ENCODE measurements at places on chromosomes 3 and 15.

- DNase-seq, result no peak
Observed at GRCh38 chr3:149442043-149442442, 32.5 kb upstream of the TM4SF4 start.

GRCh38 chr3:130395916-130396315 lies 50.4 kb downstream of the COL6A5 start:
- DNase-seq, result no peak

- no peak for DNase-seq
Observed at GRCh38 chr3:13822871-13823585, 56.8 kb downstream of the WNT7A start.

DNA sequence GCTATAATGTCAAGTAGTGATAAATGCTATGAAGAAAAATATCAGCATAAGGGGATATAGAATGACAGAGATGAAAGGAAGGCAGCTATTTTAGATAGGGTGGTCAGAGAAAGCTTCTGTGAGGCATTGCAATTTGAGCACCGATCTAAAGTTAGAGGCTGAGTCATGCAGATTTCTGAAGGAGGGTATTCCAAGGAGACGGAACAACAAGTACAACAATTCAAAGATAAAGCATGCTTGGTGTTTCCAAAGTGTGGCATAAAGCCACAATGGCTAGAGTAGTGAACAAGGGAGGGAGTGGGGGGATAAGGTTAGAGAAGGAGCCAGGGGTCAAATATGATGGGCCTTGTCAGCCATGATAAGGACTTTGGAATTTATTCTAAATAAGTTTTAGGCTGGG lies 71.9 kb downstream of the PFN2 start:
- DNase-seq, result no peak

GRCh38 chr3:58013973-58014649 lies 5.9 kb downstream of the FLNB start:
- no peak for DNase-seq

DNA sequence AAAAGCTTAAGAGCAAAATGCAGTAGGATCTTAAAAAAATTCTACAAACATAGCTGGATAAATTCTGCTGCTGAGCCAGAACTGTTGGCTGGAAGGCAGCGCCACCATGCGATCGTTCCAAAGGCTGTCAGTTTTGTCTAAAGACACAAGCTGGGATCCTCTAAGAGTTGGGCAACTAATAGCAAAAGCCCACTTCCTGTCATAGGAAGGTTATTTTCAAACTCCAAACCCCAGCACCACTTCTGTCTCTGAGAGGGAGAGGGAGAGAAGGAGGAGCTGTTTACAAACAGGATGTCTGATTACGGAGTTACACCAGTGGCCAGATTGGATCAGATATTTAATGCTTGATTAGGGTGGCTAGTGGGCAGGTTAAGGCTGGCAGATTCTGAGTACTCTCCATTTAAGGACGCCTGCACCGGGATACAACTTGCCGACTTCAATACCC lies 44.0 kb downstream of the EIF4E3 start:
- DNase-seq, result peak; percentile 19

DNA sequence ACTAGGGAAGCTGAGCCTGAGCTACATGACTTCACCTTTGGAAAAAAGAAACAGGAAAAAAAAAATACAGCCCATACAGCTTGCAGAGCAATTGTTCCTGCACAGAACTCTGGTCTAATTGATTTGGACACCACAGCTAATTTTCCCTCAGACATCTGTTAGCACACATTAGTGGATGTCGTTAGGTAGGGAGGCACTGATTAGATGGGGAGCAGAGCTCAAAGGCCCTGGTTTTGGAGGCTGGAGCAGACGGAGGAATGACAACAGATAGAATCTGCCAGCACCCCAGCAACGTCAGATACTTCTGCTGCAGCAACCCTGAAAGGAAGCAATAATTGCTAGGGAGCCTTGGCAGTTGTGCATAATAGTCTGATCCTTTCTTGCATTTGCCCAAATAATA lies 398.9 kb downstream of the LSAMP start:
- no peak for DNase-seq
